ENCODE measurements at places on chromosomes 5 and 9. TPM values are rescaled to one million over a fixed set of nuclear protein-coding genes. Genes with fewer than 3 reads are reported as not detected.

GRCh38 chr5:127652952-127653611 lies 4.2 kb downstream of the CTXN3 start:
- no peak for DNase-seq

- peak; percentile 69 for DNase-seq
Measured at GRCh38 chr5:133421394-133421793, 190.9 kb downstream of the FSTL4 start.

GRCh38 chr9:91403665-91404543 lies 19.7 kb downstream of the NFIL3 start:
- DNase-seq: no peak

GRCh38 chr9:89411759-89412158 lies 86.2 kb downstream of the SEMA4D start:
- no peak for DNase-seq

- no peak for DNase-seq
Measured at GRCh38 chr5:72434781-72435437, 72.3 kb downstream of the ZNF366 start.

The C9orf50 gene
- not detected for total RNA-seq
